ENCODE measurements at places on chromosomes 7 and 10.

- DNase-seq = no peak
Observed at GRCh38 chr7:50391386-50391785, 58.8 kb downstream of the FIGNL1 start.

- DNase-seq = no peak
Observed at GRCh38 chr7:121914676-121915279, 41.8 kb downstream of the PTPRZ1 start.

GRCh38 chr10:127100983-127101615 lies 95.3 kb downstream of the INSYN2A start:
- DNase-seq = no peak

GRCh38 chr7:33770576-33770975 lies 134.8 kb upstream of the BMPER start:
- no peak for DNase-seq

GRCh38 chr7:114466917-114467316 lies 52.3 kb downstream of the FOXP2 start:
- DNase-seq = no peak

DNA sequence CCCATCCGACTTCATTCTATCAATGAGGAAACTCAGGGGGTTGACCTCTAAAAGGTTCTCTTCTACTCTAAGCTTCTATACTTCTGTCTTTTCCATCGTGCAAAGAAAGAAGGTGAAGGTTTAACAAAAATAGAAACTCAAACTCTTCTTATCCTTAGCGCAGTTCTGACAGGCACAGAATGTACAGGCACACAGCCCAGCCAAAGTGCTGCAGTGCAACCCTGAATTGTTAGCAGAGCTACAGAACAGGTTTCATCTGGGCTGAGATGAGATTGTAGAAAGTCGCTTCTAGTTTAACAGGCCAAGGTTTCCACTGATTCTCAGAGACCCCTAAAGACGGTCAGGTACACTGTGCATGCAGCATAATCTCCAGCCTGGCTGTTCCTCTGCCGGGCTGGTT lies 79.3 kb upstream of the AFAP1L2 start:
- DNase-seq = no peak

- no peak for DNase-seq
Observed at GRCh38 chr10:121681997-121682687, 83.9 kb upstream of the FGFR2 start.

DNA sequence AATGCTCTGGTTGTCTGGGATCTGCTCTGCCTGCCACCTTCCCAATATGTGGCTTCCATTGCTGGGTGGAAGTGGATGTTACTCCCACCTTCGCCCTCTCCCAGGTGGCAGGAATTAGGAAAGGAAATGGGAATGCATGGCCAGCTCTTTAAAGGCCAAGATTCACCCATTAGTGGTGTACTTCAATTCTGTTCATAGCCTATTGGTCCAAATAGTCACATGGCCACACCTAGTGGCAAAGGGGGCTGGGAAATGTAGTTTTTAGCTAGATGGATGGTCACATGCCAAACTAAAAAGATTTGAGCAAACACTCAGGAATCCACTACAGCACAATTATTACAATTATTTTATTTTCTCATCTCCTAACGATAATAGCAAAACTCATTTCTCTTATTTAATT lies 135.1 kb downstream of the NPY start:
- DNase-seq = no peak

GRCh38 chr10:22159180-22159579 lies 58.6 kb downstream of the EBLN1 start:
- no peak for DNase-seq

DNA sequence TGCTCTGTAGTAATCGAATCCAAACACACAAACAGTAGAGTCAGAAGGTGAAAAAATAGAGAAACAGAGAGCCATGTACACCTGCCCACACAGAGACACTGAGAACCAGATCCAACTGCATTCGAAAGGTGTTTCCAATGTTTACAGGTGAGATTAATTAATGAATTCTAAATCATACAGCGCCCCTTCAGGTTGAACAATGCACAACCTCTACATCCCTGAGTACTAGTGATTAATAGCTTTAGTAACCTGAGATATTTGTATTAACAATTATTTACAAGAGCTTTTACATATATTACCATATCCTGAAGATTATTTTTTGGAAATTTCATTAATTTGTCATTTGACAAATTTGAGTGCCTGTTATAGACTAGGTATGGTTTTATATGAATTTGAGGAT lies 7.6 kb upstream of the MRC1 start:
- no peak for DNase-seq

DNA sequence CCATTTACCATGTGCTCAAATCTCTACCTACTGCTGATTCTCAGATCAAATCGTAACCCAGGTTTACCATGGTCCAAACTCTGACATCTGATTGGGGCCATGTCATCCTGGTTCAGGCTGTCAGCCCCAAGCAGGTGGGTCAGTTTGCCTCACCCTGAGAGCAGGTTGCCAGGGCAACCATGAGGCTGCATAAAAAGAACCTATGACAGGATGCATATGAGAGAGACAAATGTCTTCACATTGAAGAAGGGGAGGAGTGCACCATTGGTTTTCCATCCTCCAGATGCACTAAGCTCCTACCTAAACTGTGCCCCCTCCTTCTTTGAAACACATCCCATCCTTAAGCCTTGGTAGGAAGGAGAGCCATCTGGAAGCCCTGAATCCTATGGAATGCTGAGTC lies 10.2 kb downstream of the PRSS1 start:
- DNase-seq = no peak

DNA sequence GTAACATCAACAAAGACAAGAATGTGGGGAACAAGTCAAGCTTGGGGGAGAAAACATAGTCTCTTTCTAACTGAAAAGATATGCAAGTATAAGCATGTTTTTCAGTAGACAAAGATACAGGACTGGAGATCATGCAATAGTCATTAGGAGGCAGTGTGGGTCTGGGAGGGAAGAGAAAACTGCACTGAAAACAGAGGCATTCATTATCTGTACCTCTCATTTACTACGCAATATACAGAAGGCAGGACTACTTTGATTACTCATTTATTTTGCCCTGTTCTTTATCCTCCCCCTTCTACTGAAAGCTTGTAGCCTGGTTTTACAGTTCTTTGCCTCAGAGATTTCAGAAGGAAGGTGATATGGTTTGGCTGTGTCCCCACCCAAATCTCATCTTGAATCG lies 341.2 kb downstream of the CRPPA start:
- no peak for DNase-seq

DNA sequence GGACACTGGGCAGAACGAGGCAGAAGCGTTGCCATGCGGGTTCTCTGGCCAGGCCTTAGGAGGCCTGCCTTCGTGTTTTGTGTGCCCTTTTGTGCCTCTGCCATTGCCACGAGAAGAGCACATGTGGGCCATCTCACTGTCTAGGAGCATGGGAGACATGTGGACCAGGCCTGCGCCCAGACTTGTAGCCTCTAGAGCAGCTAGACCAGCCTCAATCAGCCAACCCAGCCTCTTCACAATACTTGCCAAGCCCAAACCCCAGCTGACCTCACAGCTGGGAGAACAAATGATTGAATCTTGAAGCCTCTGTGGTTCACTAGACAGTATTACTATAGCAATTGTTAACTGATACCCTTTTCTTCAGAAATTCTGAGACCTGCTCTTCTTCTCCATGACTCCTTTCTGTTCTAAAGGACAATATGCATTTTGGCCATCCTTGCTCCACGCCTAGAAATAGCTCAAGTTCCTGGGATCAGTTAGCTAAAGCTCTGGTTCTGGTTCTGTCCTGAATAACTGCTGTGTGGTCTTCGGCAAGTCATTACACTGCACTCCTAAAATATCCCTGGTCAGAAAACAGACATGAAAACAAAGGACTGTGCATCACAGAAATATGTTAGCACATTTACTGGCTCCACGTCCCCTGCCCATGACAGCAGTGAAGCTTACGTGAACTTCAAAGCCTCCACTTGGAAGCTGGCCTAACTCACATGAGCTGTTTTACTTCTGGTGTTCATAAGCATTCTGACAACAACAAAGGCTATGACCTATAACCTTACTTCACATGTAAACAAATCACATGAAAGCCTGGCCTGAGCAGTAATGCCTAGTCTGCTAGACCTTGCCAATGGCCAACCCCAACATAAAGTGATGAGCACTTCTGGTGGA lies 72.3 kb upstream of the MKRN1 start:
- no peak for DNase-seq

GRCh38 chr7:143931739-143932138 lies 3.3 kb upstream of the OR2F2 start:
- DNase-seq = no peak

DNA sequence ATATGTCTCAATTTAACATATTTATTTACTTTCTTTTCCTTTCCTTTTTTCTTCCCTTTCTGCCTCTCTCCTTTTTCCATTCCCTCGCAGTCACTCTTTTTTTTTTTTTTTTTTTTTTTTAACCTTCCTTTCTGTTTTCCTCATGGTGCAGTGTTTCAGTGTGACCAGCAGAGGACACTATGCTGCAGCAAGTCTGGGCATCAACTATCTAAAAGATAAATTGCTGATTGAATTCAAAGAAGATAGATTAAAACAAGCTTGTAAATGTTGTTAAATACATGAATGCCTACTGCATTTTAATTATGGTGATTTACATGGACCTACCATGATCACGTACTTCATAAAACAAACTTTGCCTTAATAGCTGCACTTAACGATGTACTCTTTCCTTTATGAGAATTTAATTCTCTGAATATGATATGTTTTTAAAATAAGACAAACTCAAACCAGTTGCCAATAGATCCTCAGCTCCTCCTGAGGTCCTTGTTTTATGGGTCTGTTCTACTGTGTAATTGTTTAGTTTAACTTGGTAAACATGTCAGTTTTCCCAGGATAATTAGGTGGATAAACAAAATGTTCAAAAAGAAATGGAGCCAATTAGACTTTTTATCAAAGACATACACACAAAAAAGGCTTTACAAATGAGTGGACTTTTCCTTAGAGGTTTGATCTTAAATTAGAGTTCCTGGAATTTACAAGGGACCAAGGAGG lies 101.0 kb upstream of the AGR3 start:
- no peak for DNase-seq

DNA sequence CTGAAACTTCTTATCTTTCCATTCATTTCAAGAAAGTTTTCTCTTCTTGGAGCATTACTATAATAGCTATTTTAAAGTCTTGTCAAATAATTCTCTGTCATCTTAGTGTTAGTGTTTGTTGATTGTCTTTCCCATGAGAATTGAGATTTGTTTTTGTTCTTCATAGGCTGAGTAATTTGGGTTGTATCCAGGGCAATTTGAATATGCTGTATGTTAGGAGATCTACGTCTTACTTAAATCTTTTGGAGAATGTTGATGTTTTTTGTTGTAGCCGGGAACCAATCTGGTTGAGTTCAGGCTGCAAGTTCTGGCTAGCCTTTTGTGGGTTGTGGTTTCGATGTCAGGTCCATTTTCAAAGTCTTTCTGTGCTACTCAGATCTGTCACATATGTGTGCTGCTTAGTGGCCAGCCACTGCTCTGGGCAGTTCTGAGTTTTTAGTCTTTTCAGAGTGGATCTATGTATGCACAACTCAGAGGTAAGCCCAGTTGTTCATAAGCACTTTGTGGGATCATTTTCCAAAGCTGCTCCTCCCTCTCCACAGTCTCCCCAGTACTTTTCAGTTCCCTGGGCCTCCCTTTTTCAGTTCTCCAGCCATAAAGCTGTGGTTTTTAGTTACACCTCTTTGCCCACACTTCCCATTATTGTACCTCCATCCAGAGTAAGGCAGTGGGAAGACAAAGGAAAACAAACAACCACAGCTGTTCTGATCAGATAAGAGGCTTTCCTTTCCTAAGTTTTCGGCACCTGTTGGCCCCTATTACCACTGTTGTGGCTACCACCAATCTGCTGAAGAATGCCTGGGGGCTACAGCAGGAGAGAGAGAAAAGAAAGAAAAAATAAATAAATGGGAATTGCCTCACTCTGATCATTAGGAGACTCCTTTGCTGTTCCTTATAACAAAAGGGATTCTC lies 4.7 kb upstream of the CCNJ start:
- DNase-seq = no peak

DNA sequence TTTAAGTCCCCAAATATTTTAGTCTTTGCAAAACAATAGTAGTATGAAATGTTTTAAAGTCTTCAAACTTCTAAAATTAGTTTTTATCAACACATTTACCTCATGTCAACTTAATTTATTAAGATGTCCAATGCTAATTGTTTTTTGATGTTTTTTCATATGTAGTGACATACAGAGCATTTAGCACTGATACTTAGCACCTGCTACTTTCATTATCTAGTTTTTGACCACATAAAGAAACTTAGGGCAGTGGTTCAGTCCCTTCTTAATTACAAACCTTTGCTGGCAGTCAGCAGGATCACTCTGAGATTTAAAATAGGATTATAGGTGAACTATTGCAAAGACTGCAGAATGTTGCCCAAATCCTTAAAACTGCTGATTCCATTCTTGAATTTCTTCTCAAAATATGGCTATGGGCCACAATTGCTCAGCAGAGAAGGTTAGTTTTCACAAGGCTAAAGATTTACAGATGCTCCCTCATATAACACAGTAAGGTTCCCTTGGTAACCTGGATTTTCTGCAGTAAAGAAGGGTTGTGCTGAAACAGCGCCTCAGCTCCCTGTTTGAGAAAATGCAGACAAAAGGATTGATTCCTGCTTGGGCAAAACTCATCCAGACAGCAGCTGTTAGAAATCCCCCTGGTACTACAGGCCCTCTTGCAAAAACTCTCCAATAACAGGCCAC lies 3.4 kb downstream of the GPR85 start:
- no peak for DNase-seq

GRCh38 chr7:156993021-156993924 lies 17.2 kb downstream of the MNX1 start:
- no peak for DNase-seq

- no peak for DNase-seq
Observed at GRCh38 chr7:2934984-2935740, 91.1 kb upstream of the GNA12 start.

- no peak for DNase-seq
Observed at GRCh38 chr10:5568984-5569383, 44.2 kb downstream of the CALML3 start.

GRCh38 chr10:34739915-34740314 lies 75.2 kb downstream of the PARD3 start:
- peak; percentile 59 for DNase-seq

GRCh38 chr10:7797582-7797981 lies 9.6 kb downstream of the ATP5F1C start:
- DNase-seq = peak; percentile 89

- DNase-seq = no peak
Observed at GRCh38 chr7:155685070-155685790, 40.8 kb downstream of the RBM33 start.

GRCh38 chr10:16545116-16545736 lies 23.5 kb upstream of the C1QL3 start:
- DNase-seq = peak; percentile 37

All from hepatic stellate cell (primary cell).